Activated CD4-positive, alpha-beta T cell treated with anti-CD3 and anti-CD28 coated beads, Interleukin-2, amount 10 ng/mL, durations not matched to agents 24 days and 14 days (primary cell): ENCODE measurements at places on chromosomes 1 and 21.

DNA sequence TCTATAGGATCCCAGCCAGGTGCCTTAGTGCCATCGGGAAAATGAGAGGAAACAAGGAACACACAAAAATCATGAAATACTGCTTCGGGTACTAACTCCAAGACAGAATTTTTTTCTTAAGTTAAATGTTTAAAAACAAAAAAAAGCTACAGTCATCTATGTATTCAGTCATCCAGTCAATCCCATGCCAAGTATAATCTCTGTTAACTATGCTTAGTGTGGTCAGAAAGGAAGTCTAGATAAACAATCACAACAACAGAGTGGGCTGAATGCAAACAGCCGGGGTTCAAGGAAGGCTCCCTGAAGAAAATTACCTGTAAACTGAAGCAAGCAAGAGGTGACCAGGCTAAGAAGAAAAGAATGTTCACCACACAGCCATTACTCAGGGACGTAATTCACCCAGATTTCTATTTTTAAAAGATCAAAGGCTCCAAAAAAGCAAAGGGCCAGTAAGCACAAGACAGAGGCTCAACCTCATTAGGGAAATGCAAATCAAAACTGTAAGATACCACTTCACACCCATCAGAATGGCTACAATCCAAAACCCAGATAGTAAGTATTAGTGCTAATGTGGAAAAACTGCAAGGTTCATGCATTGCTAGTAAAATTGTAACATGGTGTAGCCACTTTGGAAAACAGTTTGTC lies 53.0 kb downstream of the RERE start:
- no peak for DNase-seq

- no peak for DNase-seq
These were observed 22.0 kb upstream of the ACBD6 start for GRCh38 chr1:180524160-180524914.

GRCh38 chr1:219293410-219293809 lies 119.7 kb downstream of the LYPLAL1 start:
- no peak for DNase-seq

GRCh38 chr1:202234331-202235002 lies 40.9 kb downstream of the LGR6 start:
- DNase-seq = no peak

DNA sequence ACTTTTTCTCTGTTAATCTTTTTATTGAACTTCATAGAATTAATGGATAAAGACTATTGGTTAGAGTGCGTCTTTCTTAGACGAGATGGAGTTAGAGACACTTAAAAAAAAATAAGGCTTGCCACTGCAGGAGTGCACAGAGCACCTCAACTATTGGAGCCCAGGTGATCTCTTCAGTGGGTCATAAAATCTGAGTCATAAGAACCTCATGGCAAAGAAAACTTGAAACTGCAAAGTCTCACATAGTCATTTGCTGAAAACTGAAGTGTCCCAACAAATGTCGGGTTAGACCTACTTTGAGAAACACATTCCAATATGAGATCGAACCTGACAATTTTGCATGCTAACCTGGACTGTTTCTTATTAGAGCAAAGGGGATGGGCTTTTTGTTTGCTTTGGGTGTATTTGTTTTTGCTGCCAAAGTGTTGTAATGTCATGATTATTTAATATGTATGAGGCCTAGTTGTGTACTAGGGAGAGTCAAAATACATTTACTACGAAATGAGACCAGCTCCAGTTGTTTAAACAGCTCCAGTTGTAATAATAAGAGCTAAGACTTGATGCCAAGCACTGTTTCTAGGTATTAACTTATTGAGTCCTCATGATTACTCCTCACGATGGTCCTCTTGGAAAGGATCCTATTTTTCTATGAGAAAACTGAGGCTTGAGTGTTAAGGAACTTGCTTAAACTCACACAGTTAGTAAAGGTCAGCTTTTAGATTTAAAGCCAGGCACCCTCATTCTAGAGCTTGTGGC lies 65.1 kb downstream of the DDR2 start:
- DNase-seq = no peak

- DNase-seq = no peak
These were observed 28.8 kb downstream of the KRTAP21-3 start for GRCh38 chr21:30689822-30690221.

GRCh38 chr1:145782272-145783099 lies 41.4 kb downstream of the RNF115 start:
- DNase-seq = no peak

- no peak for DNase-seq
These were observed 10.8 kb upstream of the SH3D21 start for GRCh38 chr1:36295390-36295789.

- no peak for DNase-seq
These were observed 97.2 kb downstream of the LAMC2 start for GRCh38 chr1:183283286-183283685.

DNA sequence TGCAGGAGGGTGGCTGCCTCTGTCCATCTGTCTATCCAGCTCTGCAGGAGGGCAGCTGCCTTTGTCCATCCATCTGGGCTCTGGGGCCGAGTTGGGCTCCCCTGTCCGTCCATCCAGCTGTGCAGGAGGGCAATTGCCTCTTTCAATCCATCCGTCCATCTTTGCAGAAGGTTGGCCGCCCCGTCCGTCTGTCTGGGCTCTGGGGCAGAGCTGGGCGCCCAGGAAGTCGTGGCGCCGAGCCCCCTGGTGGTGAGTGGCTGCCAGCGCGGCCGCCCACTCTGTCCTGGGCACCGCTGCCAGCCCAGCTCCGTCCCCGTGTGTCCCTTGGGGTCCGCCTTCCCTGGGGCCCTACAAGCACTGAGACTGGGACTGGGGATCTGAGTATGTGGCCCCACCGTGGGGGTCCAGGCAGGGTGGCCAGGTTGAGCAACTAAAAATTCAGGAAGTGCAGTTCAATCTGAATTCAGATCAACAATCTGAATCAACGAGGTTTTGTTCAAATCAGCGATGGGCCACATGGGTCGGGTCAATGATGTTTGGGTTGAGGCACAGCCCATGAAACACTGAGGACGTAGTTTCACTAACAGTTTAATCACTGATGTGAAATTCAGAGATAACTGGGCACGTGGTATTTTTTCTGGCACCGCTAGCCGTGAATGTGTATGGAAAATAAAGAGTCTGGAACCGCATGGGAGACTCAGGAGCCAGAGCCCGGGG lies 99.1 kb upstream of the ACTRT2 start:
- DNase-seq = peak; percentile 77

- DNase-seq = no peak
These were observed 67.7 kb downstream of the GDAP2 start for GRCh38 chr1:117861694-117862093.
